NCI-H460 (cell line): ENCODE measurements at places on chromosomes 16 and 17.

GRCh38 chr17:2102931-2103809, 48.3 kb downstream of the HIC1 start:
- no peak for DNase-seq

GRCh38 chr17:56715613-56716357, 117.9 kb downstream of the C17orf67 start:
- peak; percentile 82 for DNase-seq

DNA sequence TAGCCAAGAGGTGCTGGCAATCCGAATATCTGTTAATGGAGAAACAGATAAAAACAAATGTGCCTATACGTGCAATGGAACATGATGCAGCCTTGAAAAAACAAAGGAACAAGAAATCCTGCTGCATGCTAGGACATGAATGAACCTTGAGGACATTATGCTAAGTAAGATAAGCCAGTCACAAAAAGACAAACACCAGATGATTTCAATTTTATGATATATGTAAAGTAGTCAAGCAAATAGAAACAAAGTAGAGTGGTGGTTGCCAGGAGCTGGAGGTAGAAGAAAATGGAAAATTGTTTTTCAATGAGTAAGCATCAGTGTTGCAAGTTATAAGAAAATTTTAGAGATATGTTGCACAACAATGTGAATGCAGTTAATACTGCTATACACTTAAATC, 409.7 kb upstream of the CDH8 start:
- DNase-seq: no peak

DNA sequence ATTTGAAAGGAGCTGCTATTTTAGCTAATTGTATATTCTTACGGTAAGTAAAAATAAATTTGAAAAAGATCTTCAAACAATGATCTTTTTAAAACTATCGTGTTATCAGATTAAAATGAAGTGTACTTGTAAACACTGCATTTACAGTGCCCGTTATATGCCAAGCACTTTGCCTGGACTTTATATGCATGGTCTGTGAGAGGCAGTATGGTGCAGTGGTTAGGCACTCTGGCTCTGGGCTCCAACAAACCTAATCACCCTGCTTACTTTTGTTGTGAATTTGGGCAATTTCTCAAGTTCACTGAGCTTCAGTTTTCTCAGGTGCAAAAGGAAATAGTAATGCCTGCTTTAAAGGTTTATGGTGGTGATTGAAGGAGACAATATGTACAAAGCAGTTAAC, 1.4 kb downstream of the PMP22 start:
- DNase-seq: no peak

DNA sequence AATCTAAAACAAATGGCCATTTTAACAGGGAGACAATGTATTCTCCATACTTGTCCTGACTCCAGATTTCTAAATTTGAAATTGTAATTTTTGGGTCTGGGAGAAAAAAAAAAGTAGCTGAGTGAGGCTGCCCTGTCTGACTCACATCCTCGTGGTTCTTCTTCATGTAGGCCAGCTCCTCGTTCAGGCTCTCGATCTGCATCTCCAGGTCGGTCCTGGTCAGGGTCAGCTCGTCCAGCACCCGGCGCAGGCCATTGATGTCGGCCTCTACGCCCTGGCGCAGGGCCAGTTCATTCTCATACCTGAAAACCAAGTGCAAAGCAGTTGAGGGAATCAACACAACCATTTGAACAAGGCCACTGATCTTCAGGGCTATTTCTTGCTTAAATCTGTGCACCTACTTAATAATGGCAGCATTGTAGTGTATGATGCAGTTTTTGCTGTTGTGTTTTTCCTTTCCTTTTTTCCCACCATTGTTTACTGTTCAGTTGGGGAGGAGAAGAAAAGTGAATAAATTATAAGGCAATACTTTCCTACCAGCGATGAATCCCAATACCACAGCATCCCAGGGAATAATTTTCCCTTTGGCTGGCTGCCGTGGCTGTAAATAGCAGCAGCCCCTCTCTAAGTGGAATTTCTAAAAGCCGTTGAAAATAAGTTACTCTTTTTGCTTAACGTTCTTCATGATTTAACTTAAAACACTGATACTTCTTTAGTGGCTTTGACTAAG, 2.2 kb downstream of the KRT12 start:
- no peak for DNase-seq

GRCh38 chr17:67245694-67246402, 852 bp upstream of the HELZ start:
- no peak for DNase-seq

DNA sequence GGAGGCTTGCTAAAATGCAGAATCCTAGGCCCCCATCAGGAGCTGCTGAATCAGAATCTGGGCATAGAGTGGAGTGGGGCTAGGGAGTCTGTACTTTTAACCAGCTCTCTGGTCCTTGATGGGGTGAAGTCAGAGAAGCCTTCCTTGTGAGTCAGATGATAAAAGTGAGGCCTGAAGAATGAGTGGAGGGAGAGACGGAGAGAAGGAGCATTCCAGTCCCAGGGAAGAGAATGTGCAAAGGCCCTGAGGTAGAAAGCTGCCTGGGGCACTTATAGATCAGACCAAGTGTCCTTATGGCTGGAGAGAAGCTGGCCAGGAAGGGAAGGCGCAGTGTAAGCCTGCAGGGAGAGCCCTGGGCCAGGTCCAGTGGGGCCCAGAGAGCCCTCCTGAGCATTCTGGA, 235.1 kb upstream of the NLRP1 start:
- no peak for DNase-seq

DNA sequence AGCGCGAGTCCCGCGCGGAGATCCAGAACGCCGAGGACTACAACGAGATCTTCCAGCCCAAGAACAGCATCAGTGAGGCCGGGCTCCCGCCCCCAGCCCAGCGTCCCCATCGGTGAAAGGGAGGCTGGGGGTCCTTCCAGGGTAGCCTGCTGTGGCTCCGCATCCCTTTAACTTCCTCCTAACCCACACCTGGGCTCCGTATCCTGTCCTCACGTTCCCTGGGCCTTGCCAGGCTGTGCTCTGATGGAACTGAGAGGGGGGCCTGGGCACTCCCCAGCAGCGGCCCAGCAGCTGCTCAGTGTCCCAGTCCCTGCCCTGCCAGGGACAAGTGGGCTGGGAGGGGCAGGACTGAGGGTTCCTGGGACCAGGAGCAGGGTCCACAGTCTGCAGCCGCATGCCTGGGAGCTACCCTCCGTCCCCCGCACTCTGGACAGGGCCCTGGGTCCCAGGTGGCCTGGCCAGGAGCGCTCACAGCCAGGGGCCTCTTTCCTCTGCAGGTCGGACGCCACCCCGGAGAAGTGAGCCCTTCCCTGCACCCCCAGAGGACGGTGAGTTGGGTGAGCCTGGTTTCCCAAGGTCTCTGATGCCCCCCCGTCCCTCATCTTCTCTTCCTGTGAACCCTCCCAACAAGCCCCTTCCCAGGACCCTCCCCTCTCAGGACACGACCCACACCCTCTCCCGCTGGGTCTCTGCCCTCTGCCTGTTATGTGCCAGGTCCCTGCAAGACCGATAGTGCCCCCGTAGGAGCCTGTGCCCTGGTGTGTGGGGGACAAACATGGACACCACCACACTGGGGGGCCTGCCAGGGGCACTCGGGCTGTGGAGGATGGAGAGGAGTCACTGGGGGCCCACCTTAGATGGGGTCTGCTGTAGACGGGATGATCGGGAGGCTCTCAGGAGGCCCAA, 18.1 kb downstream of the KATNB1 start:
- DNase-seq: no peak

GRCh38 chr16:9136596-9136995, 45.2 kb downstream of the HAPSTR1 start:
- no peak for DNase-seq

GRCh38 chr17:64500487-64500859, 3.6 kb upstream of the POLG2 start:
- DNase-seq: no peak

GRCh38 chr17:40342504-40343218, 21.9 kb downstream of the GJD3 start:
- DNase-seq: no peak

GRCh38 chr16:22004341-22004740, 3.4 kb upstream of the PDZD9 start:
- no peak for DNase-seq

- DNase-seq: no peak
Measured at GRCh38 chr17:78409191-78409928, 30.9 kb downstream of the PGS1 start.

DNA sequence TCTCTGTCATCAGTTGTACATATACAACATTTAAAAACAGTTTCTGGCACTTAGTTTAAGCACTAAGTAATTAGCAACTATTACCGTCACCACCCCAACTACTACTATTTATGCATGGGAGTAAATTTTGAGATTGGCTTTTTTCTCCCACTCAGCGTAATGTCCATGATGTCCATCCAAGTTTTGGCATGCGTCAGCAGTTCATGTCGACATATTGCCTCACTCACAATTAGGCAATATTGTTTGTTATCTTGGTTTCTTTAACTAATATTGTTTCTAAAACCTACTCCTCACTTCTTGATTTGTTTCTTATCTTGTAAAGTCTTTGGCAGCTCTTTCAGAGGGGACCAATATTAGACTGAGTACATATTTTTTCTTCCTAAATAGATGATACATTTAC, 131.3 kb downstream of the KCNJ18 start:
- DNase-seq: no peak

DNA sequence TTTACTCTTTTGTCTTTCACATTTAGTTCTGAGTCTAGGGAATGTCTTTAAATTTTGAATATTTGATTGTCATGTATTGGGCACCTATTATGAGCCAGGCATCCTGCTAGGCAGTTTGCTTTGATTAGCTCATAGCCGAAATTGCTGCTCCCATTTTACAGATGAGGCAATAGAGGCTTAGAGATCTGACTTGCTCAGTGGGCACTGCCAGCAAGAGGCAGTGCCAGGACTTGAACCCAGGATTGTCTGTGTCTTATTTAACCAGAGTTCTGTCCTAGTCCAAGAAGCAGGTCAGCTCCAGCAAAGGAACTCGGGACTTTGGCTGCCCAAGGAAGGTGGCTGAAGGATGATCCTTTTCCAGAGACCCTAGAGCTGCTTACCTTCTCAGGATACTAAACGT, 24.5 kb downstream of the BEAN1 start:
- DNase-seq: no peak

DNA sequence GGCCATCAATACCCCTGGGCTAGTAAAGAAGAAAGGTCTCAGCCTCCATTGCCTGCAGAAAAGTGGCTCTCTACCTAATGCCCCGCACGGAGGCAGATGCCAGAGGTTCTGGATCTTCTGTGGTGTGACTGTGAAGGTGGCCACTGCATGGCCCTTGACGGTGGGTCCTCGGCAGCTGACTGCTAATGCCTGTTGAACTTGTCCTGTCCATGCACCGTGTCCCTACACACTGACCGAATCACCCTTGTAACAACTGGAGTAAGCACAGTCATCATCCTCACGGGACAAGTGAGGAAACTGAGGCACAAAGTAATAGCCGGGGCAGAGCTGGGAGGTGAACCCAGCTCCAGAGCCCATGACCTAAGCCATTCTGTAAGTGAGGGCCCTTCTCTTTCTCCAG, 48.8 kb downstream of the MYH11 start:
- DNase-seq: no peak

- DNase-seq: no peak
Measured at GRCh38 chr17:77531641-77532040, 390.9 kb downstream of the SEC14L1 start.

DNA sequence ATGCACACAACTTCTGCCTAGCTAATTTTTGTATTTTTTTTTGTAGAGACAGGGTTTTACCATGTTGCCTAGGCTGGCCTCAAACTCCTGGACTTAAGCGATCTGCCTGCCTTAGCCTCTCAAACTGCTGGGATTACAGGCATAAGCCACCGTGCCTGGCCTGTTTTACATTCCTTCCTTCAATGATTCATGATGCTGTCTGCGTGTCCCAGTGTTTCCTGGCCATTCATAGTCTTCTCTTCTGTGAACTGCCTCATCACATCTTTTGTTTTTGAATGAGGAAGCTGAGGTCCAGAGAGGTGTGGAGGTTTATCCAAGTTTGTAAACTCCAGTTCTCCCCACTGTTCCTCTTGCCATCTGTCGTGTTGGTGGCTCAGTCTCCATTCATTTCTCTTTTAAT, 64.5 kb upstream of the MED9 start:
- no peak for DNase-seq

DNA sequence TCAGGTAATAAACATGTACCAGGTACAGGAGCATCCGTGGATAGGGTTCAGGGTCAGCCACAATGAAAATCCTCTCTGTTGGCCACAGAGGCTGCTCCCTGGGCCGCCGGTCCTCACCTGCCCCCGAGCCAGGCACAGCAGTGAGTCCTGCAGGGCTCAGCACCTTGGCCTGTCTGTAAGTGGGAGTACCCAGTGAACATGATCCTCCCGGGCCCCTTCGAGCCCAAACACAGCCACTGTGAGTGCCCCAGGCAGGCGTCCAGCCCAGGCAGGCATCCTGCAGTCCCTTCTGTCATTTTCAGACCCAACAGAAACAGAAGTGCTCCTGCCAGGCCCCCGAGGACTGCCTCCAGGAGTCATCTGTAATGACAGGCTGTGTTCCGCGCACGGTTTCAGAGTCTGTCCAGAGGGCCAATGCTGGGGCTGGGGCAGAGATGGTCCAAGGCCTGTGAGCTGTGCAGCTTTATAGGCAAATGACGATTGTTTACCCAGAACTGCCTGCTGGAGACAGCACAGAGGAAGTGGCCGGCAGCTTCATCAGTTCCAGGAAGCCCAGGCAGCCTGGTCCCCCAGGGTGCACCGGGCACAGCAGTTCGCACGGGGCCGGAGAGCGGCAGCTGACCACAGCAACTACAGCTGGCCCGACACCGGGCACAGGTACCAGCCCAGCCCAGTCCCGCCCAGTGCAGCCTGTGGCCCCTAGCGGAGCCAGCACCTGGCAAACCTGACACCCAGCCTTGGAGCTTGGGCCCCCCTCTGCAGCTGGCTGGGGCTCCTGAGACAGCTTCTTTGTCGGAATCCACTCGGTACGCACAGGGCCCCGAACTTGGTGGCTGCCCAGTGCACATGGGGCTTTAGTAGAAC, 13.2 kb downstream of the SLC7A5 start:
- DNase-seq: no peak

DNA sequence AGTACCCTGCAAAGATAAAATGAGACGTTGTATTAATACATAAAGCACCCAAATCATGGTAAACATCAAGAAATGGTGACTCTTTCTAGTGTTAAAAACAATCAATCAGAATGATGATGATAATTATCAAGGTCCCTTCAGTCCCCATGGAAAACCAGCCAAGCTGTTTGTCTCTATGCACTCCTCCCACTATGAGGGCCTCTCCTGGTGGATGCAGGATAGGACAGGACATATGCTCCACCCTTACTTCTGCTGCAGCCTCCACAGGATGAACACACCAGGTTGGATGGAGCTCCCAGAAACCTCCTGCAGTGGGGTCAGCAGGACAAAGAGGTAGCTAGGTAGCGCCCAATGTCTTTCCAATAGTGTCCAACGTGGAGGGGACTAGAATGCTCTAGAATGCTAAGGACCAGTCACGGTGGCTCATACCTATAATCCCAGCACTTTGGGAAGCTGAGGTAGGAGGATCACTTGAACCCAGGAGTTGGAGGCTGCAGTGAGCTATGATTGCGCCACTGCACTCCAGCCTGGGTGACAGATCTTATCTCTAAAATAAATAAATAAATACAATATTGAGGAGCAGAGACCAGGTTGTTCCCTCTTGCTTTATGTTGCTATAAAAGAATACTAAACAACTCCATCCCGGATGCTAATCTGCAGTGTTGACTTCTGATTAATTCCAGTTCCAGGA, 9.9 kb upstream of the KDM8 start:
- DNase-seq: no peak
